ENCODE measurements at places on chromosomes 12 and 14.
A peak's percentile ranks its signal among the peaks of the same experiment; 100 is the strongest.

DNA sequence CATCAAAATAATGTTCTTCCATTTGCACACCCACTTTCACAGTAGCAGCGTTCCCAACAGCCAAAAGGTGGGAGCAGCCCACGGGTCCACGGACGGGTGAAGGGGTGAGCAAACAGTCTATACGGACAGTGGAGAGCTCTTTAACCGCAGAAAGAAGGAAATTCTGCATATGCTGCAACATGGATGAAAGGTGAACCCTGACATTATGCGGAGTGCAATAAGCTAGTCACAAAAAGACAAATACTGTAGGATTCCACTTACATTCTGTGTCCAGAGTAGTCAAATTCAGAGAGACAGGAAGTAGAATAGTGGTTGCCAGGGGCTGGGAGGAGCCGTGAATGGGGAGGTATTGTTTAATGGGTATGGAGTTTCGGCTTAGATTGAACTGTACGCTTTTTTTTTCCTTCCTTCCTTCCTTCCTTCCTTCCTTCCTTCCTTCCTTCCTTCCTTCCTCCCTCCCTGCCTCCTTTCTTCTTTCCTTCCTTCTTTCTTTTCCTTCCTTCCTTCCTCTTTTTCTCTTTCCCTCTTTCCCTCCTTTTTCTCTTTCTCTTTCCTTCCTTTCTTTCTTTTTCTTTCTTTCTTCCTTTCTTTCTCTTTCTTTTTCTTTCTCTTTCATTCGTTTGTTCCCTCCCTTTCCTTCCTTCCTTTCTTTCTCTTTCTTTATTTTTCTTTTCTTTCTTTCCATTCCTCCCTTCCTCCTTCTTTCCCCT is 15.8 kb upstream of the ANKRD9 start:
- DNase-seq, result no peak

GRCh38 chr14:66804141-66804540 is 296.2 kb downstream of the GPHN start:
- DNase-seq, result no peak

GRCh38 chr12:68342966-68343365 is 10.8 kb upstream of the MDM1 start:
- DNase-seq, result no peak

DNA sequence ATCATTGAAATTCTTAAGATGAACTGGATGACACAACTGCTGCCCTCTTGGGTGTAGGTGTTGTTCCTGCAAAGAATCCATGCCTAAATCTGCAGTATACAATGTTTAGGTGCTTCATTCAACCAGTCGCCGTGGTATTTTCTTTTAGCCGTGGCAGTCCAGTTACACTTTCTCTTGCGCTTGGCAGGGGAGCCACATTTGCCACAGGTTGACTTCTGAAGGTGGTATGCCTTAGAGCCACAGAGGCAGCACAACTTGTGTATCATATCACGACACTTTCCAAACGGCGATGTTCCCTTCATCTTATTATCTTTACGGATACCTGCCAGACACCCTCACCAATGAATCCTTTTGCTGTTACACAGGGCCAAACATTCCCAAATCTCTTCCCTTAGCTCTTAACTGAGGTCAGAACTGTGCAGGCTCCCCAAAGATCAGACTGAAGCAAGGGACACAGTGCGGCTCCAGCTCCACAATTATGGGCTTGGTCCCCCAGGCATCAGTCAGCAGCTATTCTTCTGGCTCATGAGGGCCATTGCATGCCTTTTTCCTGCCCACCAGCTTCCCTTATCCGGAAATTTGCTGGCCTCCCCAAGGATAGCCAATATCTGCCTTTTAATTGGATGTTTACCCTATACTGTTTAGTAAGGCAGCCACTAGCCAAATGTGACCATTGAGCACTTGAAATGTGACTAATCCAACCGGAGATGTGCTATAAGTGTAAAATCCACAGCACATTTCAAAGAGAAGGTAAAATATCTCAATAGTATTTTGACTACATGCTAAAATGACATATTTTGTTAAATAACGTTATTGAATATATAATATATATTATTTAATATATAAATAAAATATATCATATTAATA is 50.7 kb downstream of the SENP1 start:
- no peak for DNase-seq

- DNase-seq, result peak; percentile 76
These were observed 1.4 kb downstream of the C14orf180 start for GRCh38 chr14:104580961-104581360.

GRCh38 chr12:12562016-12562483 is 613 bp downstream of the DUSP16 start:
- DNase-seq, result peak; percentile 39

GRCh38 chr12:123499332-123499731 is 34.2 kb downstream of the RILPL1 start:
- DNase-seq, result no peak

GRCh38 chr12:132579744-132580143 is 30.6 kb downstream of the LRCOL1 start:
- DNase-seq, result no peak

DNA sequence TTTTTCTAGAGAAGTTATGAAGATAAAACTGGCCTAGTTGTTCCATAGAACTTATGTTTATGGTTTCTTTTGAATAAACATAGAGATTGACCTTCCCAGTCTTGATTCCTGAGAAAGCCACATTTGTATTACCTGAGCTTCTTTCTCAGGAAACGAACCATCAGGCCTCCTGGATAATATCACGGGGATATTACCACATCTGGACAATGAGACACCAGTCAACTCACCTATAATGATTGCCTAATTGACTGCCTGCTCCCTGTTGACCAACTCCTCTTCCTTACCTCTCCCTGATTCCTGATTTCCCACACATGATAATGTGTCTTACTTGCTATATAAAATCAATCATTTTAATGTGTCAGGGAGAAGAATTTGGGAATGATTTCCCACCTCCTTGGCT is 822.7 kb downstream of the LRFN5 start:
- DNase-seq, result no peak

GRCh38 chr14:55739967-55740648 is 160.1 kb downstream of the KTN1 start:
- no peak for DNase-seq

GRCh38 chr14:35301735-35302528 is 9.8 kb downstream of the PSMA6 start:
- no peak for DNase-seq

- no peak for DNase-seq
These were observed 52.4 kb downstream of the BCL2L14 start for GRCh38 chr12:12123036-12123604.

DNA sequence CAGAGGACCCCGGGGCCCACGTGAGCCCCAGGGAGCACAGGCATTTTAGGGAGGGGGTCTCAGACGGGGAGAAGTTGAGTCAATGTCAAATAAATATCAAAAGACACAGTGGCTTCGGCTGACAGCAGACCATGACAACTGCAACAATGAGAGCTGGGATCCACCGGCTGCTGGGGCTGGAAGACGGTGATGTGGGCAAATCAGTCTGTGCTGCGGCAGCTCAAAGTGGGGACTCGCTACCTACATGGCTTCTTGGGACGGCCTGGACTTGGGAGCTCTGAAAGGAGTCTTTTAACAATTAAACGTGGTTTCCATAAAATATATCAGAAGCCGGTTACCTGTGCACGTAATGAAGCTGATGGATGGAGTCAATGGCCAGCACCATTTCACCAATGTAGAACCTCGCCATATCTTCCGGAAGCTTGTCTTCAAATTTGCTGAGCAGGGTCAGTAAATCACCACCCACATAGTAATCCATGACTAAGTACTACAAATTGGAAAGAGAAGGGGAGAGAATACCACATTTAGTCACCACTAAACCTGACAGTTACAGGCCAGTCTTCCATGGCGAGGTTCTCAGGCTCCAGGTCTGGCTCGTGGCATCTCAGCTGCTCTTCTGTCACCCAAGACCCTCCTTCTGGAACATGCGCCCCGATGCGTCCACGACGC is 58.0 kb downstream of the CDC42BPB start:
- DNase-seq, result no peak

GRCh38 chr12:122245553-122245952 is 19.7 kb upstream of the DIABLO start:
- no peak for DNase-seq

DNA sequence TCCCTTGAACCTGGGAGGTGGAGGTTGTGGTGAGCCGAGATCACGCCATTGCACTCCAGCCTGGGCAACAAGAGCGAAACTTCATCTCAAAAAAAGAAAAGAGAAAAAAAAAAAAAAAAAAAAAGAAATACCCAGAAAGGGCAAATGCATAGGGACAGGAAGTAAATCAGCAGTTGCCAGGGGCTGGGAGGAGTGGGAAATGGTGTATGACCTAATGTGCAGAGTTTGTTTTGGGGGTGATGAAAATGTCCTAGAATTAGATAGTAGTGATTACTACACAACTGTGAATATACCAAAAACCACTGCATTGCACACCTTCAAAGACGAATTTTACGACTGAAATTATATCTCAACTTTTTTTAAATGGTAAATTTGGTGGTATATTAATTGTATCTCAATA is 20.4 kb downstream of the DUSP16 start:
- no peak for DNase-seq

- no peak for DNase-seq
These were observed 86.4 kb upstream of the PIWIL1 start for GRCh38 chr12:130251236-130251780.

- no peak for DNase-seq
These were observed 353.8 kb downstream of the RAD51B start for GRCh38 chr14:68173227-68173972.
